HFFc6 (cell line): ENCODE measurements at places on chromosomes 1 and 21.

DNA sequence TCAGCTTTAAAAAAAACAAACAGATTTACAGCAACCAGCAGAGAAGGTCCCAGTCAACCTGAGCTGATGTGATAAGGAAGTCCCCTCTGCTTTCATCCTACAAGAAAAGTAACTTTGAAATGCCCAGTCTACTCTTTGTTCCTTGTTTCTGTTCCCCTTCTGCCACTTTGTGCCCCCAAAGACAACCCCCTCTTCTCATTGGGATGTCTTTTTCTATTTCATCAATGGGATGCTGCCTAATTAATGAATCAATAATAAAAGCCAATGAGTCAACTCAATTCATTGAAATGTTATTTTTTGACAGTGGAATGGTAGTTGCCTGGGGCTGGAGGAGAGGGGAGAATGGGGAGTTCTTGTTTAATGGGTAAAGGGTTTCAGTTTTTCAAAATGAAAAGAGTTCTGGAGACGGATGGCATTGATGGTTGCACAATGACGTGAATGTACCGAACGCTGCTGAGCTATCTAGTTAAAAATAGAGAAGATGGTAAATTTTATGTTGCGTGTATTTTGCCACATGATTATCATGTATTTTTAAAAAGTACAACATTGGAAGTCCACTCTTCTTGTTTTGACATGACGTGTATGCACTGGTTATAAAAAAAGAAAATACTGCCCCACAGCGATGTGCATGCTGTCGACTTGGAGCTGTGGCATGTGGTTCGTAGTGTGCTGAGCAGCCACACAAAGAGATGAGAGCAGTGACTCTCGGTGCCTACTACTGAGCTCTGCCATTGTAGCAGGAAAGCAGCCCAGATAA lies 22.4 kb upstream of the PADI2 start:
- no peak for DNase-seq

GRCh38 chr1:10905841-10906655 lies 106.4 kb upstream of the TARDBP start:
- no peak for DNase-seq

- DNase-seq = no peak
Observed at GRCh38 chr1:42952303-42953001, 6.2 kb downstream of the SLC2A1 start.

DNA sequence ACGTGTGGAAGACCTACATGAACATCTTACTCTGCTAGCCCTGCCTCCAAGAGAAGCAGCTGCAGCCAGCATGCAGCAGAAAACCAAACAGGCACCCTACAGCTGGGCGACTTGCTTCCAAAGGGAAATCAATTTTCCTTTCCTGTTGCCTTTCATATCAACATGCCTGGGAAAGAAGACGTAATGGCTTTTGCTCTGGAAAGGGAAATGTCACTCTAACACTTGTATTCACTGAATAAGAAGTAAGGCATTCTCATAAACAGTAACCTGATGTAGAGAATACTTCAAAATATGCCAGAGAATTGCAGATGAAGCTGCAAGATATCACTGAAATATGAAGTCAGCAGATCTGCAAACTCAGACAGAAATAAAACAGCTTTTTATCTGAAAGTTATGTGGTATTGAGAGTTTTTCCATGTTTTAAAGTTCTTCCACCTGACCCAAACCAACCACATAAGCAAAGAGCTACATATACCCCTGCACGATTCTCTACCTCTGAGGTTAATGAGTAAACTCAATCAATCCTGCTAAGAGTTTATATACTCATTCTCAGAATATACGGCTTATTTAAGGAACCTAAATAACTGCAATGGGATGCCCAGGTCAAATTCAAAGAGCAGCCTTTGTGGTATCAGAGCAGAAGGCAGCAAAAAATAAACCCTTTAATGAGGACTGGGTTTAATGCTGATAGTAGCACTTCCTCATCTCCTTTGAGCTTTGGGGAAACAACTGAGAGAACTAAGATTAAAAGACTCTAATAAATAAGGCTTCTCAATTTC lies 150.9 kb downstream of the RERE start:
- peak; percentile 53 for DNase-seq

GRCh38 chr1:227192163-227192562 lies 126.1 kb downstream of the CDC42BPA start:
- peak; percentile 97 for DNase-seq

DNA sequence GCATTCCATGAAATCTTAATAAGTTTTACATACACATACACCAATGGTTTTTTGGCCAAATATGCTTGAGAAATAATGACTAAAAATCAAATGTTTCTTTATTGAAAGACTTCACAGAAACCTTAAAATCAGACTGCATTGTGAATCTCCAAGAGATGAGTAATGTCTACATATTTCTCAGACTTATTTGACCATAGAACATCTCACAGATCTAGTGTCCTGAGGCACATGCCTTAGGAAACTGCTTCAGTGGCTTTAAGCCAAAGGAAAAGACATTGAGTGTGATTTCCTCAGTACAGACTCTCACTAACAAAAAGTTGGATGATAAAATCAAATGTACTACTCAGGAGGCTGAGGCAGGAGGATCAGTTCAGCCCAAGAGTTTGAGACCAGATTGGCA lies 6.2 kb upstream of the C1orf105 start:
- peak; percentile 75 for DNase-seq

DNA sequence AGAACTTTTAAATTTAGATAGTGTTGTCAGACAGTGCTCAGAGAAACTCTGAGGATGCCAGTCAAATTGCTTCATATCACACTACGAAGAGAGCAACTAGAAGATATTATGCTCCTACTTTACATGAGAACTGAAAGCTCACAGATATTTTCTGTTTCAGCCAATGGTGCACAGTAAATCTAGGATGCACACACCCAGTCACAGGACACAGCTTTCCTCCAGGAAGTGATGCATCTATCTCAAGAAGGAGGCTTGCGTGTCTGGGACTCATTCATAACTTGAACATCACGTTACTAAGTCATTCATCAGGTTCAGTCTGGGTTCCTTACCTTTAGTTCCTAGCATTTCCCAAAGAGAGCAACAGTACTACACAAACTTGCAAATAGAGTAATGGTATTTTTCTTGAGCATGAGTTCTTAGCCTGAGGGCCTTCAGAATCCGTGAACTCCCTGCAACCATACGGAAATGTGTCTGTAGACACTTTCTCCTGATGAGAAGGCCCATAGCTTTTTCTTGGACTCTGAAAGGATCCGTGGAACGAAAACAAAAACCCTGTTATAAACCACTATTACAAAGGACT lies 12.2 kb downstream of the ZNF697 start:
- peak; percentile 79 for DNase-seq

GRCh38 chr1:207389728-207390464 lies 64.2 kb upstream of the CR2 start:
- DNase-seq = peak; percentile 78

- DNase-seq = no peak
Observed at GRCh38 chr21:45544449-45545235, 2.4 kb upstream of the SLC19A1 start.

DNA sequence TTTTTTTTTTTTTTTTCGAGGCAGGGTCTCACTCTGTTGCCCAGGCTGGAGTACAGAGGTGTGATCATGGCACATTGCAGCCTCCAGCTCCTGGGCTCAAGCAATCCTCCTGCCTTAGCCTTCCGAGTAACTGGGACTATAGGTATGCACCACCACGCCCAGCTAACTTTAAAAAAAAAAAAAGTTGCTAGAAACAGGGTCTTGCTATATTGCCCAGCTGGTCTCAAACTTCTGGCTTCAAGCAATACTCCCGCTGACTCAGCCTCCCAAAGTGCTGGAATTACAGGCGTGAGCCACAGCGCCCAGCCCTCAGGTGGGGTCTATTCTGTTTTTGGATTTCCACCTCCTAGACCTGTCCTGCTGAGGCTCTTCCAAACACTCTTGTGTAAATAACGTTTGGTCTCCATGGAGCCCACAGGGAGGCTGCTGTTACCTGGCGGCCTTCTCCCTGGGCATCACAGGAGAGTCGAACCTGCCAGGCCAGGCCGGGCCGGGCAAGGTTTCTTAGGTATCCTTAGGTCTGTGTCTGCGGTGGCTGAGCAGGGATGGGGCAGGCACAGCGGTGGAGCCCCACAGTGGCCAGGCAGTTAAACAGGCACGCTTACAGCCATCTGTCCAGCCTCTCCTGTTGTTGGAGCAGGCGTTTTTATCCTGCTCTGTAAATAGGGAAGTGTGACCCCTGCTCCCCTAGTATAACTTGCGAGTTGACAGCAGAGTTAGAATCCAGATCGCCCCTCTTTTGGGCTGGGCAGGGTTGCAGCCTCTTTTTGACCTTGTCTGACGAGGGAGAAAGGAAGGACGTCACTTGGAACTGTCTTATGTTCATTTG lies 18.8 kb downstream of the PLEKHM2 start:
- DNase-seq = no peak

DNA sequence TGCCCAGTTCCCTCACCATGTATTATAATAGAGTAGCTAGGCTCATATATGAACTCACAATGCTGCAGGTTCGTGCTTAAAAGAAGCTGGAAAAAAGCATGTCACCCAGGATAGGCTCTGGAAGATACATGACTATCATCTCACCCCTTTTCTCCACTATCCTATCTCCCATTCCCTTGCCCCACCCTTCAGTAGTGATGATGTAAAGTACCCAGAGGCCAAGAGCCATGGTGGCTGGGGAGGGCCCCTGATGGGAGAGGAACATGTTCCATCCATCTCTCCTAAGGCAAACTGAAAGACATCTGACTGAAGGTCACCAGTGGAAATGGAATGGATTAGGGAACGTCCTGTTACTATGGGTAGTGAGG lies 20.3 kb upstream of the RBBP5 start:
- DNase-seq = no peak

DNA sequence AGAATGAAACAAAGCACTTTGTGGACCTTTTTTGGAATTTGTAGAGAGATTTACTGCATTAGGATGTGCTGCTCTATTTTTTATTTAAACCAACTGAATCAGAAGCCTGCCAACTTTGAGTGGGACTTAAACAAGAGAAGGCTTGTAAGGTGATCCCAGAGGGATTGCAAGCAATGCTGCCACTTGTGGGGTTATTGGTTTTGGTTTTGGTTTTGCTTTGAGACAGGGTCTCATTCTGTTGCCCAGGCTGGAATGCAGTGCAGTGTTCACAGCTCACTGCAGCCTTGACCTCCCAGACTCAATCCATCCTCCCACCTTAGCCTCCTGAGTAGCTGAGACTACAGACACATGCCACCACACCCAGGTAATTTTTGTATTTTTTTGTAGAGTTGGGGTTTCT lies 32.2 kb upstream of the GNG5 start:
- no peak for DNase-seq

GRCh38 chr1:218939095-218939494 lies 234.6 kb upstream of the LYPLAL1 start:
- no peak for DNase-seq

DNA sequence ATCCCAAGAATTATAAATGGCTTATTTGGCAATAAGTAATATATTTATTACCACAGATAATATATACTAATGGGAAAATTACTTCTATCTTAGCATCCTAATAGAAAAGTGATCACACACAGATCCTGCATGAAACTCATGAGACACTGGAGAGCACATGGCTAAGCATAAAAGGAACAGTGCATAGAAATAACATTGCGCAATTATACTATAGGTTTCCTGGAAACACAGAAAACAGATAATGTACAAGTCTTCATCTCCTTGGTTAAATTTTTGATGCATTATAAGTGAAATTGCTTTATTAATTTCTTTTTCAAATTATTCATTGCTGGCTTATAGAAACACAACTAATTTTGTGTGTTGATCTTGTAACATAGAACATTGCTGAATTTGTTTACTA lies 210.4 kb downstream of the USH2A start:
- no peak for DNase-seq

DNA sequence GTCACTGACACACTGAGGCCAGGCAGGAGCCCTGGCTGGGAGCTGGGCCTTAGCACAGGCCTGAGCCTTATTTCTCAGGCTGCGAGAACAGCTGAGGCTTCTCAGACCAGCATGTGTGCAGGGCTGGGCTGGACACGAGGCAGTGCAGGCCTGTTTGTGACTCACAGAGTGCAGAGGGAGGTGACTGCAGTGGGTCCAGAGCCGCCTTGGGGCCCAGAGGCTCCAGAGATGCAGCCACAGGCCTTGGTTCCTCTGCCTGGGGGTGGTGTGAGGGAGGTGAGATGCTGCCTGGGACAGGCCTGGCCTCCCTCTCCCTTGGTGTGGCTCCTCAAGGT lies 61.2 kb upstream of the ETV3 start:
- peak; percentile 19 for DNase-seq

GRCh38 chr1:118145721-118146120 lies 39.3 kb downstream of the SPAG17 start:
- DNase-seq = no peak

- peak; percentile 0 for DNase-seq
Observed at GRCh38 chr1:185156288-185156853, 382 bp downstream of the TRMT1L start.

- DNase-seq = no peak
Observed at GRCh38 chr1:219847215-219847855, 81.0 kb downstream of the SLC30A10 start.

DNA sequence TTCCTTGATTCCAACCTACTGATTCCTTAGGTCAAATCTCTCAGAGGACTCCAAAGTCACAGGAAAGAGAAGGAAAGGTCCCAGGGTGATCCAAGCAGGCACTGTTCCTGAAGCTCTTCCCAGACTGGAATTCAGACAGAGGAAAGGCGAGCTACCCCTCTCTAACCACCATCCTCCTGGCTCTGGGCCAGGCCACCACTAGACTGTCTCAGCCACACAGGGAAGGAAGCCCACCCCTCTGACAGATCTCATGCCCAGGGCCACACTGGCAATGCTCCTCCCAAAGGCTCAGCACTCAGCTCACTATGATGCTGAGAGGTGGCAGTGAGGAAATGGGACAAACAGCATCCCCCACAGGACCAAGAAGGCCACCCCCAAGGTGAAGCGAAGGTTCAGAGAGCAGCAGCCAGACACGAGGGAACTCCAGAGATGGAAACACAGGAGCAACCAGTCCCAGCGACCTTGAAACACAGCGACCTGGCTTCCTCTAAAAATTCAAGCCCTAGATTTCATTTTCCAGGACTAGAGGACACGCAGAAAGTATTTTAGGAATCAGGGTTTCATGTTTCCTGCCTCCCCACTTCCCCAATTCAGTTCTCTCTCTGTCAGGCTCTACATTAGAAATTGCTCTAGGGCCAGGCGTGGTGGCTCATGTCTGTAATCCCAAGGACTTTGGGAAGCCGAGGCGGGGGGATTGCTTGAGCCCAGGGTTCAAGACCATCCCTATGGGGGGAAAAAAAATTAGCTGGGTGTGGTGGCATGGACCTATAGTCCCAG lies 18.8 kb downstream of the PIK3C2B start:
- DNase-seq = no peak

- DNase-seq = no peak
Observed at GRCh38 chr1:186904361-186904760, 75.6 kb downstream of the PLA2G4A start.

DNA sequence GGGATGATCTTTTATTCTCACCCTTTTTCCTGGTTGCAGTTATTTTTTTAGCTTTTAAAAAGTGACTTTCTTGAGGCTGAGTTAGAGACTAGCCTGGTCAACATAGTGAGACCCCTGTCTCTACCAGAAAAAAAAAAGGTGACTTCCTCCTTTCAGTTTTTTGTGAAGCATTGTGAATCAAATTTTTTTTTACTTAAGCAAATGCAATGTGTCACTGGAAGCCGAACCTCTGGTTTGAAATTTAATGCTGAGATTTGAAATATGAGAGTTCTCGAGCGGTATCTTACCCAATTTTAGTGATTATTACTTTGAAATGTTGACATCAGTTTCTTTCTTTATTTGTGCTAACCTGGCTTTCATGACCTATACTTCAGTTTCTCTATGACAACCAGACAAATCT lies 3.6 kb downstream of the CAP1 start:
- DNase-seq = no peak
